Fibroblast of upper back skin (primary cell): ENCODE measurements at places on chromosomes 5 and 9.

- no peak for DNase-seq
These were observed 62.5 kb upstream of the RNF130 start for GRCh38 chr5:180133971-180134508.

DNA sequence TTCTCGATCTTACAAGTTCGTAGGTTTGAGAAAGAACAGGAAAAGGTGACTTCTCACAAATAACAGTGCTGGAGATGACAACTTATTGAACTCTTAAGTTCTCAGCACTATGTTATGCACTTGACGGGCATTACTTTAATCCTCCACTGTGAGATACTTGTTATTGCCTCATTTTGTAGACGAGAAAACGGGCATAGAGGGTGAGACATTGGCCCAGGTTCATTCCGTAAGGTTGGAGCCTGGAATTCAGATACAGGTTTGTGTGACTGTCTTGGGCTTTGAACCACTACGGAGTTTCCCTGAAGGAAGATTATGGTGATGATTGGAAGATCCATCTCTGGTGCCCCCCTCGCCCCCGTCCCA lies 657 bp downstream of the MAT2B start:
- DNase-seq: no peak

DNA sequence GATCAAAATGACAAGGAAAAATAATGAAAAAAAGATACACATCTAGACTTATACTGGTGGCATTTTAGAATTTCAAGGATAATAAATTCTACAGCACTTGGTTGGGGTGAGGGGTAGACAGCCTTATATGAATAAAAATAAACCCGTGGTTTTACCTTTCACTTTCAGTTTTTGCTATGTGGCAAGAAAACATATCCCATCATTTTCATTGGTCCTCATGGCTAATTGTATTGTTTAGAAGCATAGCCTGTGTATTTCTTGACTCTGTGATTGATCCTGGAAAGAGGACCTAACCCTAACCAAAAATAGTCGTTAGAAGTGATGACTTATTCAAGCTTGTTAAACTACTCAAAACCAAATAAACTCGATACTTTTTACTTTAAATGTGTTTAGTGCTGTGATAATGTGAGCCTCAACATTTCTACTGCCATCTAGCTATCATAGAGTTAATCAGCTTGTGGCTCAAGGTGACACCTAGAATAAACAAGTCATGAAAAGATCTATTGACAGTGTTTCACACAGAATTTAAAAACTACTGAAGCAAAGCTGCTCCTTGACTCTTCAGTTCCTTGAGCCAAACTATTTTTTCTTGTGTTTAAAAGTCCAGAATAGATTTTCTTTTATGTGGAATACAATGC lies 153.3 kb upstream of the IZUMO3 start:
- no peak for DNase-seq

DNA sequence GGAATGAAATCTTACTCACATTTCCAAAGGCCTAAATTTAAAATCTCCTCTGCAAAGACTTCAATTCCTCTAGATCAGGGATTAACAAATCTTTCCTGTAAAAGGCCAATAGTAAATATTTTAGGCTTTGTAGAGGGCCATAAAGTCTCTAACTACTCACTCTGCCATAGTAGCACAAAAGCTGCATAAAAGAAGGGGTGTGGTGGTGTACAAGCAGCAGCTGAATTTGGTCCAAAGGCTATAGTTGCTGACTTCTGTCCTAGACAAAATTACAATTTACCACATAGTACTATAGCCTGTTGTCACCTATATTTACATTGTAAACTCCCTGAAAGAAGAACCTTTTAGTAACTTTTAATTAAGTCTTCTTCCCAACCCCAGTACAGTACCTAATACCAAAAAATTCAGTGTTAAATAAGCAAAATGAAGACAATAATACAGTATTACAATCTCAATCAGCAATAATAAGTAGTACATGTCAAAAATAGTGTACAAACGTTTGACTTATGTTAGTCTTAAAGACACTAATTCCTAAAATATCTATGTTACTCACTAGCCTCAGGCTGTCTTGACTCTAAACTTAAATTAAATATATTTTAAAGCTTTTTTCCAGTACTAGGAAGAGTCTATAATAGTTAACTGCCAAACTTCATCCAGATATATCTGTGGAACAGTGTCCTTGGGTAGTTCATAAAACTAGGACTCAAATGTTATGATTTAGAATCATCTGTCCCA lies 6.9 kb downstream of the CETN3 start:
- DNase-seq: no peak

DNA sequence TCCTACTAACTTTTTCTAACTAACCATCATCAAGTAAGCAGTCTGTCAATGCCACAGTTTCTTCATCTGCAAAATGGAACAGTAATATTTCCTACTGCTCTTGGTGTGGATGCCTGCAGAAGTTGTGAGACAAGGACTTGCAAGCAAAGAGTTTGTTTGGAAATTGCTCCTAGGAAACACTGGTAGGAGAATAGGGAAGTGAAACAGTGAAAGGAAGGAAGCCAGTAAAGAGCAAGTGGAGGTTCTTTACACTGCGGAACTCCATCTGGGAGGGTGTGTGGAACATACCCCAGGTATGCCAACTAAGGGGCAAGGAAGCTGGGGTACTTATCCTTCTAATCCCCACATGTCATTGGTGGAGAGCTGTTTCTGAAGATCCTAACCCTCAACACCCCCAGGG lies 119.9 kb downstream of the FOXD1 start:
- no peak for DNase-seq

GRCh38 chr5:36528588-36528987 lies 77.8 kb upstream of the SLC1A3 start:
- no peak for DNase-seq

- DNase-seq: peak; percentile 65
These were observed 62.6 kb downstream of the NEK6 start for GRCh38 chr9:124320062-124320973.

DNA sequence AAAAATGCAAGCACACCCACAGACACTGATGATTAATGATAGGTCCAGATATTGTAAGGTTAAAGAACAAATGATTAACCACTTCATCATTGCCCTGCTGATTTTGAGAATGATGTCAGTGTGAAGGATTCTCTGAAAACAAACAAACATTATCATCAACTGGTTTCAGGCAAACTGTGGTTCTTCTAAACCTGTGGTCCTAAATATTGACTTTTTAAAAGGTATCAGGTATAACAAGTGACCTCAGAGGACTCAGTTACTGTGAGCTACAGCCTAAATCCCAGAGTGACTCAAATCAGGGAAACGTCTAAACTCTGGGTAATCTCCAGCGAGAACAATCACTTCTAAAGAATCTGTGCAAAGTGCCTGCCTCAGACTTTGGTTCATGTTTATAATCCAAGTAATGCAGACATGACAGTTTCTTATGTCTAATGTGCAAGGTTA lies 172.3 kb upstream of the CDH6 start:
- peak; percentile 4 for DNase-seq

DNA sequence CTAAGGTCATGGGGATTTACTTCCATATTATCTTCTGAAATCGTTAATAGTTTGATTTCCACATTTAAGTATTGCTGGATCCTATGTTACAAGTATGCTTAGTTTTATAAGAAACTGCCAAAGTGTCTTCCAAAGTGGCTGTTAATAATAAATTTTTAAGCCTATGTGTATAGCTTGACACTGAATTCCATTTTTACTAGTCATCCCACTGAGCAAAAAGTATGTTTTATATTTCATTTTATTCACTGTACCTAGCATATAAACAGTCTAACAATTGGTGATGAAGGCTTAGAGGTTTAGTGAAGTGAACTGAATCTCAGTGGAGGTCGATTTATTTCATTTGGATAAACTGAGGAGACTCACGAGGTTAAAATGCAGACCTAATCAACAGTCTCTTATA lies 174.6 kb downstream of the ADAMTS6 start:
- peak; percentile 49 for DNase-seq

- peak; percentile 82 for DNase-seq
These were observed 96.2 kb upstream of the ARAP3 start for GRCh38 chr5:141778206-141778605.

DNA sequence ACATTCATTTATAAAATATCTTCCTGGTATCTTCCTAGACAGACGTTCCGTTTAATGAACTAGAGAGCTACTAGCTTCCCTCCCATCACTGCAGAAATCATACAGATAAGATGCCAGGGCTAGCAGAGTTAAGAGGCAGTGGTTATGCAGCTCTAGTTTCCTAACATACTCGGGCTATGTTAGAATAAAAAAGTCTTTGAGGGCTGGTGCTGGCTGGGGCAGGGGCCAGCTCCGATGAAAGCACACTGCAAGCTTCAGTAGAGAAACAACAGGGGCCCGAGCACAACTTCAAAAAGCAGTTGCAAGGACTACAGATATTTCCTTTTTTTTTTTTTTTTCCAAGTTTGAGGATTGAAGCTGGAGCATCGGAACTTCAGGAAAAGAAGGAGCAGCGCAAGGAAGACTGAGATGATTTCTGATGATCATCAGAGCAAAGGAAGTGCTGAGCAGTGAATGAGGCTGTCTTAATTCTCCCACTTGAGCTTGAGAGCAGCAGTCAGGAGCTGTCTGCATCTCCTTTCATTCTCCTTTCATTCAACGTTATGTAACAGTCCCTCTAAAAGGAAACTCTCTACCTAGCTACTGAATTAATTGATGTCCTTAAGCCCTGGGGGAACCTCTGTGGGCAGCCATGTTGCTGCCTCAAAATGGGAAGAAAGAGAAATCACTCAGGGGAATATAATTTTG lies 47.6 kb upstream of the ADCY2 start:
- DNase-seq: no peak
